Bronchial epithelial cell (primary cell): ENCODE measurements at places on chromosomes 3 and 15. TPM values are rescaled to one million over a fixed set of nuclear protein-coding genes. Genes with fewer than 3 reads are reported as not detected.

Gene HEMK1
- total RNA-seq, result 6.6 and 8.4 TPM in 2 replicates

Gene ERICH6
- total RNA-seq, result under 0.01 TPM in 1 of 2 replicates, not detected in the other

Gene DLL4
- total RNA-seq, result 0.13 TPM in 1 of 2 replicates, not detected in the other

Gene GOLGA8N
- total RNA-seq, result 1.6 and 5.2 TPM in 2 replicates

Gene NR2F2
- 1.4 and 1.6 TPM in 2 replicates for total RNA-seq

Gene GHSR
- total RNA-seq, result not detected in 2 replicates

Gene CACNA2D2
- not detected in 2 replicates for total RNA-seq

Gene EIF5A2
- total RNA-seq, result 9.5 and 15.2 TPM in 2 replicates

Gene C2CD4A
- 0.53 and 1.3 TPM in 2 replicates for total RNA-seq

Gene KIF7
- 1.3 and 2.1 TPM in 2 replicates for total RNA-seq

Gene MUC13
- total RNA-seq, result not detected in 2 replicates

Gene COL6A6
- under 0.01 TPM in 1 of 2 replicates, not detected in the other for total RNA-seq

Gene ZPLD1
- 2.6 and 3.9 TPM in 2 replicates for total RNA-seq

Gene MUC20
- total RNA-seq, result 1.6 and 6.8 TPM in 2 replicates

Gene EBLN2
- 5.3 and 5.6 TPM in 2 replicates for total RNA-seq

Gene AGBL1
- not detected in 2 replicates for total RNA-seq

Gene EID1
- 80.8 and 233 TPM in 2 replicates for total RNA-seq

Gene CFAP100
- not detected in 2 replicates for total RNA-seq

Gene TUBGCP4
- total RNA-seq, result 13.7 and 17.4 TPM in 2 replicates

Gene GABRR3
- not detected in 2 replicates for total RNA-seq

Gene CISH
- 0.26 and 0.77 TPM in 2 replicates for total RNA-seq

Gene SLC9C1
- not detected in 2 replicates for total RNA-seq

Gene DPPA2
- total RNA-seq, result not detected in 2 replicates

Gene PSTPIP1
- total RNA-seq, result 0.38 TPM in 1 of 2 replicates, not detected in the other

Gene KBTBD8
- 1.6 and 2.0 TPM in 2 replicates for total RNA-seq

Gene CCR3
- under 0.01 TPM in 1 of 2 replicates, not detected in the other for total RNA-seq

Gene PLSCR5
- total RNA-seq, result not detected in 2 replicates

Gene ARPIN
- total RNA-seq, result 4.5 and 12.9 TPM in 2 replicates
